ENCODE measurements at places on chromosomes 7 and 10.

- DNase-seq: peak; percentile 2
Measured at GRCh38 chr7:65307651-65308299, 65.9 kb upstream of the ZNF92 start.

DNA sequence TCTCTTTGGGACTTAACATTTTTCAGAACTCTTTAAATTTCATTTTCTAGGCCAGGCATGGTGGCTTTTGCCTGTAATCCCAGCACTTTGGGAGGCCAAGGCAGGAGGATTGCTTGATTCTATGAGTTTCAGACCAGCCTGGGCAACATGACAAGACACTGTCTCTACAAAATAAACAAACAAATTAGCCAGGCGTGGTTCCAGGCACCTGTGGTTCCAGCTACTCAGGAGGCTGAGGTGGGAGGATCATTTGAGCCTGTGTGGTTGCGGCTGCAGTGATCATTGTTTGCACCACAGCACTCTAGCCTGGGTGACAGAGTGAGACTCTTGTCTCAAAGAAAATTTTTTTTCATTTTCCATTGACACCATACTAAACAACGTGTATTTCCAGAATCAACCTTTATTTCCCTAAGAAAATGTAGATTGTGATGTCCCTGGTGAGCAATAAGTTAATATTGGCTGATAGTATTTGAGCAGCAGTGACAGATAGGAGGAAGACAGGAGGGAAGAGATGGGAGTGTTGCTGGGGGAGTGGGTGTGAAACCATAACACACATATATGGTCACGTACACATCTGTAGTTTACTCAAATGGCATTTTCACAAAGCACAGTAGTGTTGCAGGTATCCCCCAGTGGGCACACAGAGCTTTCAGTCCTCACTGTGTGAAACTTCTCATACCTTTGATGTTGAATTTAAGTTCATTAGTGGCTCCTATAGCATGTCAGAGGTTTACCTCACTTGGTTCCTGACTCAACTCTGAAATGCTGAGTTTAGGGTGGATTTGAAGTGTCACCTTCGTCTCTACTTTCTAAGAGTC, 205.6 kb downstream of the AUTS2 start:
- DNase-seq: no peak

DNA sequence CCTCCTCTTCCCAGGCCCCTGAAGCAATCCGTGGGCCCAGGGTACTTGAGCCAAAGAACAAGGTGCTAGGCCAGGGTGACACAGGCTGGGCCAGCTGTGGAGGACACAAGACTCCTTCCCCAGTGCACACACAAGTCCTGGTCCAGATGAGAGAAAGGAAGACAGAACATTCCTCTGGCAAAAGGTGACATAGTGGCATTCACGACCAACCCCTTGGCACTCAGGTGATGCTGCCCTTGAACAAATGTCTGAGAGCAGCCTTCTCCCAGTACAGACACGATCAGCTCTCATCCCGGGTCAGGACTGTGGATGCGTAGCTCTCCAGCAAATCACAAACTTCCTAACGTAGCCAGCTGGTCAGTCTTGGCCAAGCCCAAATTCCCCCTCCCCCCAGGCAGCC, 118.5 kb downstream of the OAT start:
- DNase-seq: no peak

DNA sequence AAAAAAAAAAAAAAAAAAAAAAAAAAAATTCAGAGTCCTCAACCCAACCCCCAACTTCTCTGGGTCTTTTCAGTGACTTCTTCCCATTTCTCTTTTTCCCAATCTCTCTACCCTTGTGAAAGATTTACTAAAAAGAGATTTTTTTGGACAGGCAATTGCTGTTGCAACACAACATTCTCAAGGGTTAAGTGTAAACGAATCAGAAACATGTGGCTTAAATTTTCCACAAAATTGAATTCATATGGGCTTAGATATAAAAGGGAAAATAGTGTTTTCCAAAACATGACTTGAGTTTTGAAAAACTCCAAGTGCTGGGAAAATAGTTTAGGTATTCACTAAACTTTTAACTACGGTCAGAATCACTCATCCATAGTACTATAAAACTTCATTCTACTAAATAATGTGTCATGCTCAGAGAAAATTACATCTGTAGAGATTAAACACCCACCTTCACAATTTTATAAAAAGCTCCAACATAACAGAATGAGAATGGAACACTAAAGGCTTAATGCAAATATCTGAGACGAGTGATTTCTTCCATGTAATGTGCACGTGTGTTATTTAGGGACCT, 643.1 kb downstream of the PARD3 start:
- DNase-seq: no peak

- DNase-seq: no peak
Measured at GRCh38 chr7:6375348-6376101, 72.2 kb downstream of the DAGLB start.

DNA sequence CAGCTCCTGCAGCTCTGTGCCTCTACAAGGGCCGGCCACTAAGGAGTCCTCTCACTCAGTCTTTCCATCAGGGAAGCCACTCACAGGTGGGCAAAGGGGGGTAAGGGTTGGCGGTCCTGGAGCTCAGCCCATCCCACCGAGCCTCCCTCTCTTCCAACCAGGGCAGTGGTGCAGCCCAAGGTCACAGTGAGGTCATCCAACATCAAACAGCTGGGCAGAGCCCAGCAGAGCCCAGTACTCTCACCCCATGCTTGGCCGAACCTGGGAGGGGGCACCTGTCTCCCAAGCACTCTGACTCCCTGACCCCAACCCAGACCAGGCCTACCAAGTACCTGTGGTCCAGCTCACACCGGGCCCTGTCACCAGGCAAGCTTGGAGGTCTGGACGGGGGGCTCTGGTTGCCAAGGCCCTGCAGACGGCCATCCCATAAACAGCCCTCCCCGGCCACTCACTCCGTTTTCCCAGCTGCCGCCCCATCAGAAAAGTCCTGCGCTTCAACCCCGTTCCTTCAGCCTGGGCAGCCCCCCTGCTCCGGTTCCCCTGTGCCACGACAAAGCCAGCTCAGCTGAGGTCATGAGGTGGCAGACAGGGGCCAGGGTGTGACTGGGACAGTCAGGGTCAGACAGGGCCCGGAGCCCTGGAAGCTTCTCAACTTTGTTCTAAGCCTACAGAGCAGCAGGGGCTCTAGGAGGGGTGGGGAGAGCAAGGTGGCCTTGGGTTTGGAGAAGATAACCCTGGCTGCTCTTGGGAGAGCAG, 27.5 kb downstream of the PDGFA start:
- DNase-seq: no peak

DNA sequence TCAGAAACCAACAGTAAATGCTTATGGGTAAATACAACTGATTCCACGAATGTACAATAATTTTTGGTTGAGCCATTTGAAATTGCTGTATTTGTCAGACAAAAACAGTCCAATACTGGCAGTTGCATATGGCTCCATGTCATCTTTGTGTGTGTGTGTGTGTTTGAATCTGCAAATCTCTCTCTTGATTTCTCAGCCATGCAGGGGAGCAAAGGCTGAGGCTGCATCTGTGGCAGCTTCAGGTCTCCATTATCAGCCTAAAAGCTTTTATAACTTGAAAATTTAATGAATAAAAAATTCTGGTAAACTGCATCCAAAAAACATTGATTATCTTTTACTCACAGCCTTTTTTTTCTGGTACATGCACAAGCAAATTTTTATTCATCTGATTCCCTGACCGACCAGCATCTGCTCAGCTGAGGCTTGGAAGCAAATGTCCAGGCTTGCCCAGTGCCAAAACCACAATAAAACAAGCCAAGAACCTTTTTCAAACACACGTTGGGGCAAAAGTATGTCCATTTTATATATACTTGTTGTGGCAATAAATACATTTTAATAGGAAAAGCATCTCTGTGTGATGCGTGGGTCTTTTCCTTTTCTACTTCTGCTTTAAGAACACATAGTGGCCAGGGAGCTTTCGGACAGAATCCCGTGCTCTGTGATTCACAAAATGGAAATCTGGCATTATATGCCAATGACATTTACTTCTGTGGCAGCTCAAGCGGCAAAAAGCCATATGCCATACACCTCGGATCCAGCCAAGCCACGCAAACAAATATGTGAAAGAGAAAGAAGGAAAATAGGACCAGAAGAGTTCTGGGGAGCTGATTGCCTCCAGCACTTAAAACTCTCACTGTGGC, 275.6 kb upstream of the AOAH start:
- no peak for DNase-seq

DNA sequence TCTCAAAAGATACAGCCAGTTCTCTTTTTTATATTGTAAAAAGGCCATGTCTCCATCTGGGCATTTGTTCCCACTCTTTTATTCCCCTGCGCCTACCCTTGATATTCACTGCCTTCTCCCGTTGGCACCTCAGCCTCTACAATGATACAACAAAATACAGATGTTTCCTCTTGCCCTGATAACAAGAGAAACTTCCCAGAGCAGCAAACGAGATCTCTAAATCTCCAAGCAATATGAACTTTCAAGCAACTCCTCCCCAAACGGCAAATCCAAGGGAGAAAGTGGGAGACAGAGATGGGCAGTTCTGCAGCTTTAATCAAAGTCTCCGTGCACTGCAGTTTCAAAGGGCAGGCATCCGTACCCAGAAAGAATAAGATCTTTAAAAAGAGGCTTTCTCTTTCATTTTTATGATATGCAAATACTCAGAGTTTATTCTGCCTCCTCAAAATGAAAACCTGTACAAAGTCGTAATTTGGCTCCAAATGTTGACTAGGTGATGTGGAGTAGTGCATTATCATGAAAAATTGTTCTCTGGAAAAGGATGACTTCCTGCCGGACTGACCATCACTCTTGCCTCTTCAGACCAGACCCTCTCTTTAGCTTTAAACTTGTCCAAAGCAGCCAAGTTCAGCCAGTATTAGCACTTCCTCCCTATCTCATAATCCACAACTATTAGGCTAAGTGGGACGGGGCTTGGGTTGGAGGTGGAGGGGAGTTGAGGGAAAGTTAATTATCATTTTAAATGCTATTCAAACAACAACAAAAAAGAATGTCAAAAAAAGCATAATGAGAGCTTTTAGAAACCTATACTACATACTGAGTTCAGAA, 682 bp downstream of the HGF start:
- no peak for DNase-seq

DNA sequence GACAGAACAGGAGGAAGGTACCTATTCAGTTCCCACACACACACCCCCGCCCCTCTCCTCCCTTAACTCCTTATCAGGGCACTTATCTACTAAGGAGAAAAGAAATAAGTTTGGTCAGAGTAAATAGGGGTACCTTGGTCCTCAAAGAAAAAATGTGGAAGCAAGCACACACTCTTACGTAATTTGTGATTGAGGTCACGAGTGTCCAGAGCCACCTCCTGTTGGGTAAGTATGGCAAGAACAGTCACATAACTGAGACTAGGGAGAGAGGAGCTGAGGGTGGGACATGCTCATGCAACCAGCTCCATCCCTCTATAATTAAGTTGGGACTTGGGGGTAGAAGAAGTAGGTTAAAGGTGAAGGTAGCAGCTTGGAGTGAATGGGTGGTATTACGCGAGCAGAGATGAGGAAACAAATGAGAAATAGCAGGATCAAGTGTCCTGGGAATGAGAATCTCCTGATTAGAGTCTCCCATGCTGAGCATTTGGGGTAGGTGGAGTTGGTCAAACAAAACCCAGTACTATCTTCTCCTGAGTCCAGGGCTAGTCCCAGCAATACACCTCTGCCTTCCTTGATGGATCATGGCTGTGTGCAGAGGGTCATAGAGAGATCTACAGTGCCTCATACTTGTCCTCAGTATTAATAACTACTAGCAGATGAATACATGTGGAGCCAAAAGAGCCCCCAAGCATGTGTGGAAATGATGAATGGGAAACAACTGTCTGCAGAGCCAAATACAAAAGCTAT, 77.1 kb downstream of the GSAP start:
- no peak for DNase-seq

DNA sequence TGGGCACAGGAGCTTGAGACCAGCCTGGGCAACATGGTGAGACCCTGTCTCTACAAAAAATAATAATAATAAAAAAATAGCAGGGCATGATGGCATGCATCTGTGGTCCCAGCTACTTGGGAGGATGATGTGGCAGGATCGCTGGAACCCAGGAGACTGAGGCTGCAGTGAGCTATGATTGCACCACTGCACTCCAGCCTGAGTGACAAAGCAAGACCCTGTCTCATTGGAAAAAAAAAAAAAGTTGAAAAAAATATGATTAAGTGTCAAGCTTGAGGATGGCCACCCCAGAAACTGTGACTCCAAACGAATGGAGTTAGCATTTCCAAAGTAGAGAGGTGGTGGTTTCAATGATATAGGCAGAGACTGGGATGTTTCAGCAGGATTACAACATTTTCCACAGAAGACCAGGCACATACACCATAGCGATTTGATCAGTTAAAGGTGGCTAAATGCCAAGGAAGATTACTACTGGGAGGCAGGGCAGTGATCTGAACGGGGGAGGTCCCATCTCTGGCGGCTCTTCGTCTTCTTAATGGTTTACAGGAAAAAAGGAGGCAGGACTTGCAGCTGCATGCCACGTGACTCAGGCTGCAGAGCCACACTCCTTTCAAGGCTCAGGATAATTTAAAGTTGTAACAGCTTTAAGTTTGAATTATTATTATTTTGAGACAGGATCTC, 250.6 kb upstream of the GALNT17 start:
- no peak for DNase-seq

DNA sequence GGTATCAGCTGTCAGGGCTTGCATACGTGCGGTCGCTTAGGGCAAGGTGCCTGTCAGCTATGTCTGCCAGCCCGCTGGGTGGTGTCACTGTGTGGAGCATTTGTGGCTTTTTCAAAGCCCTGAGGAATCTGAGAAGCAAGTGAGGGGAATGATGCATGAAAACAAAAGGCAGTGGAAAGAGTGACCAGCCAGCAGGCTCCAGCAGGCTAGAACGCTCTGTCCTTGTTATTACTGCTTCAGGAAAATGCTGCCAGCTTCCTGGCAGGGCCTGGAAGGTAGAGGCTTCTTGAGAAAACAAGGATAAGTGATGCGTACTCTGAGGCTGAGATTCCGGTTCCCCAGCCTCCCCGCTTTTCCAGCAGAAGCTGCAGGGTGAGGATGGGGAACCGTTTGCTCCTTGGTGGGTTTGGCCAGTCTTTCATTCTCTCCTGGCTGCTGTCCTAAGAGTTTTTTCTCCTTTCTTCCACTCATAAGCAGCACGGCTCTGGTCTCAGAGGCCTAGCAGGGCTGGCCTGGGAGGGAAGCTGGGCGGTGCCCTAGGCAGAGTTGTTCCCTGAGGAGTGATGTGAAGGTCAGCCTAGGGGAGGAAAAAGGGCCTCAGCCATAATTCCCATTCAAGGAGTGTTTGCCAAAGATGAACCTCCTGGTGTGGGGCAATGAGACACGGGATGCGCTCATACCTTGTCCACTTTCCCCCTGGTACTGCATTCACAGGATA, 42.8 kb upstream of the MKLN1 start:
- no peak for DNase-seq

- no peak for DNase-seq
Measured at GRCh38 chr10:71262027-71262426, 49.7 kb downstream of the UNC5B start.

GRCh38 chr7:104926601-104927041, 87.4 kb upstream of the KMT2E start:
- DNase-seq: no peak

- no peak for DNase-seq
Measured at GRCh38 chr7:2025188-2025587, 207.6 kb downstream of the MAD1L1 start.

DNA sequence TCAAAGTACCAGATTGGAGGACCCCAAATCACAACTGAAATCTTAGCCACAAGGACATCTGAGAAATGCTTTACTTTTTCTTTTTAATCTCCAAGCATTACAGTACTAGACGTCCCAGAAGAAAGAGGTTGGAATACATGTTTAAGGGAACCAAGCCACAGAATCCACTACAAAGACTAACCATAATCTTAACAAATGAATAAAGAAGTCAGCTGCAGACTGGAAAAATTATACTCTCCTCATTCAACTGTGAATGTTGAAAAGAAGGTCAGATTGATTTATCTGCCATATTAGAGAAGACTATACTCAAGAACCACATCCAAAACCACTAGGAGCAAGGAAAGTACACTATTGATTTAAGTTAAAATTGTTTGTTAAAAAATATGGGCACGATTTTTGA, 102.1 kb upstream of the ABCB5 start:
- DNase-seq: no peak
